ENCODE measurements at places on chromosomes 12 and 14. TPM values are rescaled to one million over a fixed set of nuclear protein-coding genes. Genes with fewer than 3 reads are reported as not detected.

- peak; percentile 44 for DNase-seq
Measured at GRCh38 chr12:124160097-124160756, 134.7 kb upstream of the RFLNA start.

DNA sequence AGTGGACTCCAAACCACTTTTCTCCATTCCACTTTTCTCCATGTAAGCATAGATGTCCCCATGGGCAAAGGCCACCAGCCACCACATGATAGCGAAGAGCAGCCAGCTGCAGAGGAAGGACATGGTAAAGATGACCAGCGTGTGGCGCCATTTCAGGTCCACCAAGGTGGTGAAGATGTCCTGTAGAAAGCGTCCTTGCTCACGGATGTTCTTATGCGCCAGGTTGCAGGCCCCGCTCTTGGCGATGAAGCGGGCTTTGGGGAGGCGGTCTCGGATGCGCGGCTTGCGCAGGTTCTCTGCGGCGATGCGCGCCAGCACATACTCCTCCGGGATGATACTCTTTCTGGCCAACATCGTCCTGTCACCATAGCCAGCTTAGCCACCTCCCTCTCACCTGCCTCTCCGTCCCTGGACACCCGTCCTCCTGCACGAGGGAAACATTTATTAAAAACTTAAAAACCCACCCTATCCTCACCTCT lies 1.2 kb downstream of the KCNJ8 start:
- peak; percentile 70 for DNase-seq

- DNase-seq, result no peak
Measured at GRCh38 chr12:23756416-23756815, 193.1 kb downstream of the SOX5 start.

Gene AMDHD1
- 0.37 TPM for total RNA-seq

DNA sequence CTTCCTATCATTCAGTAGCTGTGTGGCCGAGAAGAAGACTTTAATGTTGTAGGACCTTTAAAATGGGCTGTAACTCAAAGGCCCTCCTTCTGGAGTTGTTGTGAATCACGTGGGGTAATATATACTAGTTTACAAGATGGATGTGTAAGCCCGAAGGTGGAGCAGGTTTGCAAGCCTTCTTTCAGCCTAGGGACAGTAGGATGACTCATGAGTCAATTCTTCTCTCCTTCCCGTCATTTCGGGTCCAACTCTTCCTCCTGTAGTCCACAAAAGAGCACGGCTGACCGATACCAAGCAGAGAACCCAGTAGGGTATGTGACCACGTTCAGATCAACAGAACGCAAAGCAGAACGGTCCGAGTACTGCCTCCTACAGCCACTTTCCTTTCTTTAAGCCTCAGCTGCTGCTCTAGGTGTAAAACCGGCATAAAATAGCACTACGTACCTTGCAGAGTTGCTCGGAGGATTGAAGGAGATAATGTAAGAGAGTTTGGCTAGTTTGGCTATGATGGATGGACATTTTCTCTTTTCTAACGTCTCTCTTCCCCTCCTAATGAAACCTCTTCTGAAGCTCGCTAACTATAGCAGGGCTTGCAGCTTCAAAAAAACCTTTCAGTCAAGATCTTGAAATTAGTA lies 1.3 kb upstream of the RASSF3 start:
- peak; percentile 26 for DNase-seq

Gene OASL
- 0.55 TPM for total RNA-seq

DNA sequence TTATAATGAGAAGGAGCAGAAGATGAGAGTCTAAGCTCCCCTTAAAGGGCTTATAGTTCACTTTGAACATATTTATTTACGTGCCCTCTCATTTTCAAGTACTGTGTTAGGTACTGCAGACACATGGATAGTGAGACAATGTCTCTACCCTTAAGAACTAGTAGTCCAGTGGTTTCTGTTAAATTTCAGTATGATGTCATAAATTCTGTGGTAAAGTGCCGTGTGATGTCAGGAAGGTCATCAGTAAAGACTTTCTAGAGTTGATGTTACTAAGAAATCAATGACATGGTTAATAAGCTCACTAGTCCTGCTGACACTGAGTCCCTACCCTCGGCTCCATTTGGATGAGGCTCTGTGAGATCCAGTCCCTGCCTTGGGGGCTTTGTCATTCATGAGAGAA lies 475.6 kb downstream of the ZFP36L1 start:
- DNase-seq, result no peak

Gene TPPP2
- 0.72 TPM for total RNA-seq

GRCh38 chr14:51053157-51053556 lies 41.7 kb downstream of the TRIM9 start:
- no peak for DNase-seq

DNA sequence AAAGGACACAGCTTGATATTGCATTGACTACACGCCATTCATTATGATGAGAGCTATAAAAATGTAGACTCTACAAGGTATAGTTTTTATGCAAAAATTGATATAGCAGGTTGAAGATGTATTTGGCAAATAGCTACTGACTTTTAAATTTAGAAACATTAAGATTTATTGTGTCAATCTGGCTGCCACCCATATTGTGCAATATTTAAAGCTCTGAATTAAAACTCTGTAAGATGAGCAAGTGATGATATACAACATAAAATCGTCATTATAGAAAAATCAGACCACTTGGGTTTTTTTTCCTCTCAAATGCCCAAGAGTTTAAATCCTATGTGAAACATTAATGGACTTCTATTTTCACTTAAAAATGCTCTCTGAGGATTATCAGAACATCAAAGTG lies 36.8 kb upstream of the E2F7 start:
- no peak for DNase-seq

Gene AHNAK2
- 10.1 TPM for total RNA-seq

- DNase-seq, result no peak
Measured at GRCh38 chr14:75661499-75661814, 411 bp downstream of the TTLL5 start.

Gene MYF5
- not detected for total RNA-seq

GRCh38 chr14:33948869-33949408 lies 1.9 kb downstream of the EGLN3 start:
- no peak for DNase-seq

DNA sequence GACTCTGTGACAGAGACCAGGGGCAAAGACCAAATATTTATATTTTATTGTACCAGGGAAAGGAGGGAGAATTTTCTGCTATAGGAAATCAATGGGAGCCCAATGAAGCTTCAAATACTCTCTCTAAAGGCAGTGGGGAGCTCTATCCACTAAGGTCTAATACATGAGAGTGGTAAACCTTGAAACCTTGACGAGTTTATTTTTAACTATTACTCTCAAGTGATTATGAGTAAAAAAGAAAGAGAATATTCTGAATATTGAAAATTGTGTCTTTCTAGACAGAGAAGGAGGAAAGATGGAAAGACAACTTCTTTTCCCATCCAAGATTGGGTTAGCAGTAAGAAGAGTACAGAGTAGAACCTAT lies 1722.1 kb upstream of the SEL1L start:
- no peak for DNase-seq

Gene PSMA6
- 97.7 TPM for total RNA-seq

- DNase-seq, result no peak
Measured at GRCh38 chr12:120677765-120678473, 9.0 kb upstream of the MLEC start.

- peak; percentile 36 for DNase-seq
Measured at GRCh38 chr12:6167327-6168280, 32.6 kb upstream of the CD9 start.

DNA sequence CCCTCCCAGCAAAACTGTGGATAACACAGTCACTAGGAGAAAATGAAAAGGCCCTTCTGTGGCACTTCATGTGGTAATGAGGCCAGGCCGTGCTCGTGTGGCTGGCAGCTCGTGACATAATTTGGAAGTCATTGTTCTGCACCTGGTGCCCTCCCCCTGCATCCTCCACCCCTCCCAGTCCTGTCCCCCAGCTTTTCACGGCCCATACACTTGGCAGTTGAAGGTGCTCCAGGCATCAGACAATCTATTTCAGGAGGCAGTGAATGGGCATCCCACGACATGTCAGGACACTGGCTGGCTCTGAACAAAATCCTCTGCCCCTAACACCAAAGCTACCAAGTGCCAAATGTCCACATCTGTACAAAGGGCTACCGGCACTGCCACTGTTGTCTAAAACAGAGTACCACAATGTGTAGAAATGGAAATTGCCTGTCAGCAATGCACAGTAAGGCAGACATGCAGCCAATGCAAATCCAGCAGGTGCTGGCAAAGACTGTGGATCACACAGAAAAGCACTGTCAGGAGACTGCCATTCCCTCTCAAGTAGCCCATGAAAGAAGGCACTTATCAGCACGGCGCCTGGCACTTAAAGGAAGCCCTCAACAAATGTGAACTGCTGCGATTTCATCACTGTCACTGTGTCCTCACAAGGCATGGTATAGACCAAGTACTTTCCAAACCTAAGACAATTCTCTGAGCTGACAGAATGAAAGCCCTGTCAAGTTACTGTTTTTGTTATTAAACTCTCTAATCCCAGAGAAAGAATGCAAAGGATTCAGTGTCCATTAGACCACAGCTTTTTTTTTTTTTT lies 39.1 kb downstream of the CORO1C start:
- no peak for DNase-seq

DNA sequence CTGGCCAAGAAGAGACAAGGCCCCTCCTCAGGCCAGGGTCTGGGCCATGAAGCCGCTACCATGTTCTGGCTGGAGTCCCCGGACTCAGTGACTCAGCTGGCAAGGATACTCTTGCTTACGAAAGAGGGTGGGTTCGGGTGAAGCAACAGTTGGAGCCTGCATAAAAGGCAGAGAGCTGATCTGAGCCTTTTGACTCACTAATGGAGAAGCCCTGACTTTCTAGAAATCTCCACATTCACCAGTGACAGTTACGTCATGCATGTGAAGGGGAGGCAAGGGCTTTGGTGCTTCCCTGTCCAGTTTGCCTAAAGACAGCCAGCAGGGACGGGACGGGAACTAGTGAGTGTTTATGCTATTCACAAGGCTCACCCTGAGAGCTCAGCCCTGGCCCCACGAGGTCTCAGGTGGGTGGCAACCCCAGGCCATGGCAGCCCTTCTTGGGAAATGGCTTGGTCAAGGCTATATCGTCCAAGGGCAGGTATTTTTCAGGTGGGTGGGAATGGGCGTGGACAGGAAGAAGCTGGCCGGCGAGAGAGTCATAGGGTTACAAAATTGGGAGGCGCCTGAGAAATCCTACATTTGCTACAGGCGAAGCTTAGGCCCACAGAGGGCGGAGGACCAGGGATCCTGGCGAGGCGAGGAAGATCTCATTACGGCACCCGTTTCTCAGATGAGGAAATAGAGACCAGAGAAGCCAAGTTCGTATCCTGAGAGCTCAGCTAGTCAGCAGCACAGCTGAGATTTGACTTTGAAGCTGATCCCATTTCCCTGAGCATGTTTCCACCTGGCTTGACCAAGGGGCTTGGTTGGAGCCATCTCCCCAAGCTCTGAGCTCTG lies 314.6 kb downstream of the BCL11B start:
- peak; percentile 60 for DNase-seq

GRCh38 chr14:55238019-55238680 lies 33.1 kb upstream of the FBXO34 start:
- DNase-seq, result no peak

Gene C12orf75
- total RNA-seq, result 7.5 TPM

DNA sequence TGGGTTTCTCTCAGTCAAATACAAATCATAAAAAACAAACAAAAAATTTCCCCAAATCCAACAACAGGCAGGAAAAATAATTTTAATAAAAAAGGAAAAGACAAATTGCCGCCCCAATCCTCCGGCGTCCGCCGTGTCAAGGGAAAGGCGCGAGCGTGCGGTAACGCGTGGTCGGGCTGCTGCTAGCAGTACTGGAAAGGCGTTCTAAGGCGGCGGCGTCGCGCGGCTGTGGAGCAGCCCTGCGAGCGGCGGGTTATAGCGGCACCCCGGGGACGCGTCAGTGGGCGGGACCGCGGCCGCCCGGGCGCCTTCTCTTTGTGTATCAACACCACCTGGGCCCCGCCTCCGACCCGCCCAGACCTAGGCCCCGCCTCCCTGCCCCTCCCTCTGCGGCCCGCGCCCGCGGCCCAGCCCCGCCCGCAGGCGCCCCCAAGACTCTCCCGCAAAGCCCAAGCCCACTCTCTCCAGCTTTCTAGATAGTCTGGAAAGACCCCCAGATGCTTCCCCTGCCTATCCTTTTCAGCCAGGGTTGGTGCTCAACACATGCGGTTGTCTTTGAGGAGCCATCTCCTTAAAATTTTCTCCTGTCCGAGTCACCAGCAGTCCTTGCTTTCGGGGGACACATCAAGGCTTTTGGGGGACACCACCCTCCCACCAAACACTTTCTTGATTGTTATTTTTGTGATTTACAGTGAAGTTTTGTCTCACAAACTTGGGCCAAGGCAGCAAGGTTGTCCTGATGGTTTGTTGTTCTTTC lies at the start of gene SLC38A2:
Gene SLC38A2 (minus strand): TSS at position 230 of the 757 bp plus-strand sequence. CDS start 1,480 bp downstream, outside the sequence.
- peak; percentile 98 for DNase-seq

Data from ovary (tissue), 10 donors.